ENCODE measurements at places on chromosomes 4 and X.

DNA sequence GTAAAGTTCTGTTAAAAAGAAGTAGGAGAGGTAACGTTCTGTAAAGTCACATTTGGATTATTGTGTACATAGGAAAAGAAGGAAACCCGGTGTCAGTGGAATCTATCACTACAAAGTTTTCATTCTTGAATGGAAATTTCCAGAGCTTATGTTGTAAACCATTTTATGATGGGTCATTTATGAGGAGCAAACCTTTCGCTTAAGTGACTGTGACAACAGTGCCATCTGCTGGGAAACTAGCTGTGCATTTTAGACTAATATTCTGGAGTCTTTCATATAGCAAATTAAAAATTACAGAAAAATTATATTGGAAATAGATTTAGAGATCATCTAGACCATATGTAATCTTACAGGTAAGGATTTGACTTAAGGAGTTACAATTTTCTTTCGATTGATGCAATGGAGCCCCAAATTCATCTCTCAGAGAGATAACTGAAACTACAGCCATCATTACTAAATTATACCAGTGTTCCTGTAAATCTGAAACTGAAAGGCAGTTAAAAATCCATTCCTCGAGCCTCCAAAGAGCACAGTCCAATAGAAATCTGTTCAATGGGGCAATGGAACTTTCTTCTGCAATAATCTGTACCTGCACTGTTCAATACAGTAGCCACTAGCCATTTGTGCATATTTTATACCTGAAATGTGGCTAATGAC is 26.9 kb downstream of the ASB9 start:
- DNase-seq = peak; percentile 18

- DNase-seq = no peak
Observed at GRCh38 chr4:177356921-177357320, 47.2 kb downstream of the NEIL3 start.

DNA sequence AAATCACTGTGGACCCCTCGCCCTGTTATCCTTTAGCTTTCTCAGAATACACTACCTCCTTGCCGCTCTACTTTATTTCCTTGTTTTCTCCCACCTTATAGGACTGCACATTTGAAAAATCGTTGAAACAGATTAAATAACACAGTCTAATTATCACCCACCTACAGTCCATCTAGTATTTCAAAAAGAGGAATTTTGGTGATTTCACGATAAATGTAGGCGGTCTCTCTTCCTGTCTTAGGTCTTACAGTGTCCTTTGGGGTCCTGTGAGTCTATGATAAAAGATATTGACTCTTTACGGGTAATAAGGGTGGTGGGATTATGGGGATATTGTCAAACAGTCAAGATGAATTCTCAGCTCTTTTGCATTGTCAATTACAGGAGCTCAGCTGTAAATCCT is 2.4 kb upstream of the TBL1X start:
- no peak for DNase-seq

GRCh38 chr4:38691251-38692008 is 27.4 kb downstream of the KLF3 start:
- DNase-seq = no peak

- DNase-seq = no peak
Observed at GRCh38 chr4:59689149-59689548, 1511.0 kb upstream of the ADGRL3 start.

GRCh38 chrX:14032406-14032805 is 2.7 kb upstream of the GEMIN8 start:
- DNase-seq = peak; percentile 61

GRCh38 chr4:132809298-132810032 is 339.6 kb upstream of the PCDH10 start:
- peak; percentile 16 for DNase-seq

Data from neural crest cell (in vitro differentiated cells).